AG08396 (cell line): ENCODE measurements at places on chromosomes 2 and 18.

DNA sequence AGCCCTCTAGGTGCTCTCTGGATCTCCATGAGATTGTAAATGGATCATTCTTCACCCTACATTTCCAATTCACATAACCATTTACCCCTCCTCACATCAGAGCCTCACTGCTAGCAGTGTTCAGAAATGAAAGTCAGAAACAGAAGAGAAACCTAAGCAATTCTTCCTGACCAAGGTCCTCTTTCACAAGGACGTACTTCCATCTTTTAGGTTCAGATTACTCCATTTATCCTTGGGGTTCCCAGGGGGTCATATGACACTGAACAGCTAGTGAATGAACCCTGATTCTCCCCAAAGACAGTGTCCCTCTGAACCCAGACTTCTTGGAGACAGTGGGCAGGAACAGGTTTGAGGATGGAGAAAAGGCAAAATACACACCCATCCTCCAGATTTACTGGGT lies 12.9 kb upstream of the MARCO start:
- DNase-seq = no peak

DNA sequence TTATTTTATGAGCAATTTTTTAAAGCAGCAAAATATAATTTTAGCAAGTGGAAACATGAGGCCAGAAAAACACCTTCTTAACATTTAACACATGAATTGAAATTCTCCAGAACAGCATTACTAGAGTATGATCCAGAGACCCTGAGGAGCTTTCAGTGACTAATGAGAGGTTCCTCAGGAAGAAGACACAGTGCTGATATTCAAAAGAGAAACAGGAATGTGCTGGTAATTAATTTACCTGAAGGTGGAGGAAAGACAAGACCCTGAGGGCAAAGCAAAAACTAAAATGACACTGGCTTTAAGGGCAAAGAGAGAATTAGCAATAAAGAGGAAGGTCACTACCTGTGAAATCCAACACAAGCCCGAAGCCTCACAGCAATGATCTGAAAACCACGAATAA lies 97.0 kb downstream of the CDH2 start:
- no peak for DNase-seq

DNA sequence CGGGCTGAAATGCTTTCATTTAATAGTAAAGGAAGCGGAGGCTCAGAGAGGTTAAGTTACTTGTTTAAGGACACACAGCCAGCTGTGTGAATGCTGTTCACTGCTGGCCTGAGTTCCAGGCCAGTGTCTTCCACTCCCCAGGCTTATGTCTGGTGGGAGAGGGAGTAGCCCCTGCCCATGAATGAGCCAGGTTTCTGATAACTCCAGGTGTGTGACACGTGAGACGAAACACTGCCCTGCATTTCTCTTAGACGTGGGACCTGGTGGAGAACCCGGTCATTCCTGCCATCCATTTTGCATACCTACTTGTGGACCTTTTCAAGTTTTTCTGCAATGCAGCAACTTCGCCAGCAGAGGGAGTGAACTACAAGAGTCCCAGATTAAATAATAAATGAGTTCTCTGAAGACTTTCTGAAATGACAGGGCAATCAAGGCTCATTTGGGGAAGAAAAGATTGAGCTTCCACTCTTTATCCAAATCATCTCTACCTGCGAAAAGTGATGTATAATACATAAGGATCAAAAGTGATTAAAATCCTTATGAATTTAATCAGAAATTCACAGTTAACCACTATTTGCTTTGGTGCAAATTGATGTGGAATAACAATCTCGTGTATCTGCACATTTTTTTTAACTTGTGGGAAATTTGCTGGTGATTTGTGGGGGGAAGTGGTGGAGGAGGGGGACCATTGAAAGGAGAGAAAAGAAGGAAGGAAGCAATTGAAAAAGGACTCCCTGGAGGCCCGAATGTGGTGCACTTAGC lies 79.4 kb upstream of the ASB18 start:
- DNase-seq = peak; percentile 73

GRCh38 chr2:81858998-81859397 lies 1554.4 kb upstream of the LRRTM1 start:
- DNase-seq = no peak

DNA sequence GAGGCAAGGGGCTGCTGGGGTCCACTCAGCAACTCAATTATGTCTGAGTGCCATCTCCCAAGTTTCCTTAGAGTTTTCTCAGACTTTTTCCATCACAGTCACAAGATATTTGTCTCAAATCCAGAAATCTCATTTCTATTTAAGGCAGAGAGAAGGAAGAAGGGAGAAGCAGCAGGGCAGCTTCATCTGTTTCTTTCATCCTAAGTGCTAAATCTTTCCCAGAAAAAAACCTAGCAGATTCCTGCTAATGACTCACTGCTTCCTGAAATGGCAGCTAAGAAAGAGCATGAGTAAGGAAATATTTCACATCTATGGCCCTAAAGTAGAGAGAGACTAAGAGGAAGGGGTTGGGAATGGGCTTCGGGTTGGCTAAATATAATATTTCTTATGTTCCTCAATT lies 88.0 kb downstream of the KYNU start:
- DNase-seq = no peak

GRCh38 chr2:64012115-64012514 lies 7.1 kb downstream of the VPS54 start:
- no peak for DNase-seq

DNA sequence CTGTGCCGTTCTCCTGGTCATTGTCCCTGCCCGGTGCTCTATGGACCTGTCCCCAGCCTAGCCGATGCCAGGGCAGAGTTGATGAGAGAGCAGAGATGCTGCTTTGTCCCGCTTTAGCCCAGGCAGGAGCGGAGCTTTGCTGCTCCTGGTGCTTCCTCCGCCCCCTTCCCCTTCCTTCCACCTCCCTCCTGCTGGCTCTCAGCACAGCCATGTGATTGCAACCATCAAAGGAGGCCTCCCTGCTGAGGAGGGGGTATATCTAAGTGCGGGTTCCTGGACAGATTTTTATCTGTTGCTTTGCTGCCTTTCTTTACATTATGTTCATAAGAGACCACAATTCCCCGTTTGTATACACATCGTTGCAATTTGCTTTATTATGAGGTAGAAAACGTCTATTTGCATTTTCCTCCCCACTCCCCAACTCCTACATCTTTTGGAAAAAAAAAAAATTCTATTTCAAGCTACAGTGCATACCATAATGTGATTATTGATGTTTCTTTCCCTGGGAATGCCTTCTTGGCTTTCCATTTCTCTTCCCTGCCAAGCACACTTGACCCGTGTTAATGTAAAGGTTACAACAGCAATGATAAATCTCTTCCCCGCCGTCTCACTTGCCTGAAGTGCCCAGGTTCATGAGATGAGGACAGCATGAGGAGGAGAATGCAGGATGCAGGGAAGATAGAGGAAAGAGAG lies 25.4 kb downstream of the ALPK2 start:
- no peak for DNase-seq

DNA sequence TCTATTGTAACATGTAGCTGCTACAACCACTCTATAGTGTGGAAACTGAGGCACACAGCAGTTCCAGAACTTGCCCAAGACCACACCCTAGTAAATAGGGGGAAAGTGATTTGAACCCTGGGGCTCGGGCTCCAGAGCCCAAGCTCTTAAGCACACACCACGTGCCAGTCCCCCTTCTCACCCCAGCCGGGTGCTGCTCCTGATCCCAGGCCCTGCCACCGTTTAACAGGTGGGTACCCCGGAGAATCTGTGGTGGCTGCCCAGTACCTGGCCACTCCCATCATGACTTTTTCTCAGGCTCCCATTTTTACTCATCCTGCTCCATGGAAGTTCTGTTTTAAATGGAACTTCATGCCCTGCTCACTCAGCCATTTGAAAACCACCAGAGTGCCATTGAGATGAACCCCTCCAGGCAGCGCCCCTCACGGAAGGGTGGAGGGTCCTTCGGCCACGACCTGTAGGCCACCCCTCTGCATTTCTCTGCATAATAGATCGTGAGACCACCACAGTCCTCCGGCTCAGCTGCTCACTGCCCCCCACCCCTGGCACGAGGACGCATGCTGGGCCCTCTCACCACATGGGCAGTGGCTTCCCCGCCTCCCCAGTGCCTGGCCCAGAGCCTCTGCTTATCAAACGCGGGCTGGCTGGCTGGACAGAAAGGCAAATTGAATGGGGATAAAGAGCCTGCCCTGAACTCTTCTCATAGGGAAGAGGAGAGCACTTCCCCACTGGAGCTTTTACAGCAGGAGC lies 42.1 kb downstream of the TMEM37 start:
- DNase-seq = no peak

DNA sequence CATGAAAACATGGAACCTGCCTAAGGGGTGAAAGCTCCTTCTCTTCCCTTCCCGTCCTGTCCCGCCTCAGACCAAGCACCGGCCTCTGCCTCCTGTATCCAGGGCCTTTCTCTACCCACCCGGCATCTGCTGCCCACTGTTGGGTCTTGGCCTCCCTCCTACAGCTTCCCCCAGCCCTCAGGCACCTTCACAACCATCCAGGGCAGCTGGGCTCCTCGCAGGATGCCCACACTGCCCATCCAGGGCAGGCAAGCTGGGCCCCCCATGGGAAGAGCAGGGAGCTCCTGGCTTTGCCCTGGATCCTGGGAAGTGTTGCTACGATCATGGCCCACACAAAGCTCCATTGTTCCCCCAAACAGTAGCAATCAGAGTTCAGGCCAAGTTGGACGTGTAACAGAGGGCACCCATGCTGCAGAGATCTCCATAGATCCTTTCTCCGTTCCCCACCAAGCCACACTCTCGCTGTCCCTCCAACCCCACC lies 206.6 kb downstream of the NDUFA10 start:
- no peak for DNase-seq

DNA sequence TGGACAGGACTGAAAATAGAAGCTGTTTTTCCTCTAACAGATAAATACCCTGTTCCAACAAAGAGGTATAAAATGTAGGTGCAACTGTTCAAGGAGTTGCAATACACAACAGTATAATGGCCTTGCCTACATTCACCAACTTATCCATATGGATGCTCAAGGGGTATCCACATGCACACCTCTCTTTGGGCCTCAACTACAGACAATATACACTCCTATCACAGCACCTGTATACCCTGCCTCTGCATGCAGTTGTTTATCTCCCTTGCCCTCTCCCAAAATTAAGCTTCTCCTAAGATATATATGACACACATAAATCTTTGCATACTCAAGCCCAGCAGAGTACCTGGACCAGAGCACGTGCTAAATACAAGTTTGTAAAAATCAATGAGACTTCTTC lies 37.3 kb downstream of the DARS1 start:
- no peak for DNase-seq

- no peak for DNase-seq
Observed at GRCh38 chr2:205814039-205814364, 131.7 kb downstream of the NRP2 start.

DNA sequence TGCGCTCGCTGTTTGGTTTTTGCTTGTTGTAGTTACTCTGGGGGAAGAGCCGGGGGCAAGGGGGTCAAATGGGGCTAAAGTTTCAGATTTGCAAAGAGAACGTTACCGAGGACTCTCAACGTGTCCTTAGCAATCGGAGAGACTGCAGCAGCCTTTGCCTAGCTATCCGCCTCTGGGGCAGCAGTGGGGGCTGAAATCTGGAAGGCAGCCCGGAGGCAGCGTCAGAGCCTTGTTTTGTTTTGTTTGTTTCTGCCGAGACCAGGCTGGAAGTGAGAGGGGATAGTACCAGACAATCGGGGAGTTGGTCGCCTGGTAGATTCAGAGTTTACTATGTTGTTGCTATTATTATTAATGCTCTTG lies 1.2 kb downstream of the CDH20 start:
- peak; percentile 13 for DNase-seq

- DNase-seq = no peak
Observed at GRCh38 chr2:18349421-18349820, 211.0 kb downstream of the RDH14 start.

DNA sequence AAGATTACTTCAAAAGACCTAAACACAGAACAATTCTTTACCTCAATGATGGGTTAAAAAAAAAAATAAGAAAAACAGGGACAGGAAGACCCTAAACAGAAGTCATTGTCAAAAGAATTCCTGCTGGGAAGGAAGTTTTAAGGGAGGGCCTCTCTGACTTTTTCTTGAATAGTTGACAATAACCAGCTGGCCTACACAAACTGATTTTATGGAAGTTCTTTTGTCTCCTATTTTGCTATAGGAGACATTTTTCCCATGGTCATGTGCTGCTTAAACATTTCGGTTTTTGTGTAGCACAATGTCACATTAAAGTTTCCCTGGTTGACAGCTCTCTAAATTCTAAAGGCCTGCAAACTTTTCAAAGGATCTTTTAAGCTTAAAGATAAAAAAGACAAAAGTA lies 55.3 kb downstream of the RFTN2 start:
- no peak for DNase-seq

DNA sequence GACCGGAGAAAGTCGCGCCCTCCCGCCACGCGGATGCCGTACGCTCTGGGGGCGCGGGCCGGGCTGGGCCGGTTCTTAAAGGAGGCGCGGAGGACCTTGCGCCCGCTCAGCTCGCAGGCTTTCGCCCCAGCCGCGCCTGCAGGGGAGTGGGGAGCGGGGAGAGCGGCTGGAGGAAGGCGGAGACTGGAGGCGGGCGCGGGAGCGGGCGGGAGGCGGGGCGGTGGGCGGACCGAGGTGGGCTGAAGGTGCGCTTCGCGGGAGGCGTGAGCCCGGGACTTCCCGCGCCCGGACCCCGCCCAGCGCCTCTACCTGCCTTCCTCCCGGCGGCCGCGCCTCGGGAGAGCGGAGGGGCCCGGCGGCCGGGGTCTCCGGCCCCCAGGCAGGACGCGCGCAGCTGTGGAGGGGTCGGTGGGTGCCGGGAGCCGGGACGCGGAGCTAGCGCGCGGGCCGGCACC lies at the start of gene ADRA2B:
TSS of gene ADRA2B (minus strand) at position 148 of the 455 bp plus-strand sequence. CDS start 422 bp downstream, outside the sequence.
- peak; percentile 45 for DNase-seq

DNA sequence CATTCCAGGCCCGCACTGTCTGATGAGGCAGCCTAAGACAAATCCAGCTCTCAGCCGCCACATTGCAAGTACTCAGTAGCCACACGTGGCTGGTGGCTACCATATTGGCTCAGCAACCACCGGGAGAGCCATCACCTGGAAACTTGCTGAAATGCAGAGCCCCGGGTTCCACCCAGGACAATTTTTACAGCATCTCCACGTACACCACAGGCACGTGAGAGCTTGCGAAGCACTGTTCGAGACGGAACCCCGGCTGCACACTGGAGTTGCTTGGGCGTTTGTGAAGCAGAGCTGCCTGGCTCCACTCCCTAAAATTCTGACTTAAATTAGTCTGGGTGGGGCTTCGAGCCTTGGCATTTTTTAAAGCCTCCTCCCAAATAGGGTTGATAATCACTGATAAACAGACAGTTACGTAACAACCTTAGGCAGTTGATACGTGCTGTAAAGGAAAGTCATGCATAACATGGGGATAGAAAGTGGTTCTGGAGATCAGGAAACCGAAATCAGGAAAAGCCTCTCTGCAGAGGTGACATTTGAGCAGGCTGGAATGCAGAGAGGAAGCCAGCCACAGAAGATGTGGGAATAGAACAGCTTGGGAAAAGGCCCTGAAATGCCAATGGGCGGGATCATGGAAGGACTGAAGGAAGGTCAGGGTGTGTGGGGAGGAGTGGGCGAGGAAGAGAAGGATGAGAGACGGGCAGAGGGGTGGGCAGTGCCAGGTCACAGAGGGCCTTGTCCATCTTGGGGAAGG lies 6.2 kb downstream of the ASAP2 start:
- DNase-seq = no peak
